Stomach (tissue), 19 donors: ENCODE measurements at places on chromosomes 11 and 22. TPM values are rescaled to one million over a fixed set of nuclear protein-coding genes. Genes with fewer than 3 reads are reported as not detected.

The IFITM10 gene
- not detected for total RNA-seq

The CSNK2A3 gene
- 0.73 TPM for total RNA-seq

The GATD1 gene
- total RNA-seq: 13.4 TPM

The FJX1 gene
- total RNA-seq: not detected

The FXYD2 gene
- not detected for total RNA-seq

The KCNE3 gene
- 3.6 TPM for total RNA-seq

The KRTAP5-11 gene
- not detected for total RNA-seq

The LIF gene
- total RNA-seq: not detected

DNA sequence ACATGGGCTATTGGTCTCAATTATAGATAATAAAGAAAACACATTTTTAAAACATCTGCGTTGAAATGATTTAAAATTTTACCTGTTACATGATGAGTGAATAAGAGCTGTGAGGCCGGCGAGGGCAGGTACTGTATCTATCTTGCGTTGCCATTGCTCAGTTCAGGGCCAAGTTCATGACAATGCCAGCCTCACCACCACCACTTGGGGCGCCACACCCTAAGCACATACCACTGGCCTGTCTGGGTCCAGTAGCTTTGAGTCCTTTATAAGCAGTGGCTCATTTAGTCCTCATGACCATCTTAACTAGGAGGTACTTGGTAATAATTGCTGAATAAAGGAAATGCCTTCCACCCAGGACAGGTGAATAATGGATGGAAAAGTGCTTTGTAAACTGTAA, 14.5 kb upstream of the MB start:
- no peak overlapping the region for H3K27ac ChIP-seq
- peak; percentile 69 for DNase-seq
- H3K4me1 ChIP-seq: peaks cover 14% of the 10 kb centered on the region
- no peaks in the 10 kb centered on the region for H3K27me3 ChIP-seq
- no peak overlapping the region for H3K4me3 ChIP-seq

DNA sequence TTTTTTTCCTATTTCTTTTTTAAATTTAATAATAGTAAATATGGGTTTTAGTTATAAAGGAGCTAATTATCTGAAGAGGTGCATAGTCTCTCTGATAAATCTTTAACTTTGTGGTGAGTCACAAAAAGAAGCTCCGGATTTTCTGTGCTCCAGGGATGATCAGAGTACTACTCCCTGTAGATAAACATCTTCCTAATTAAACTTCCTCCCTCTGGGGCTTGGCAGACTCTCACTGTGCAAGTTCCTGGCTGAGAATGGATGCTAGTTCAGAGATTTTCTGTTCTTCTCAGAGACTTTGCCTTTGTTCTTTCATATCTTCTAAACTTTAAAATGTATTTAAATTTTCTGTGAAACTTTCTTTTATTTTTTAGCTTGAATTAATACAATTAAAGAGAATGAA, at the start of gene OR10G7:
OR10G7 (minus strand) TSS at position 72 of the 400 bp plus-strand sequence. CDS start 2,324 bp downstream, outside the sequence.
- no peaks in the 10 kb centered on the region for H3K4me1 ChIP-seq
- H3K27me3 ChIP-seq: no peaks in the 10 kb centered on the region
- no peaks in the 10 kb centered on the region for H3K36me3 ChIP-seq
- no peak within 1 kb of the TSS for H3K27ac ChIP-seq
- H3K4me3 ChIP-seq: no peak within 1 kb of the TSS

GRCh38 chr11:7524462-7525235, 10.8 kb downstream of the PPFIBP2 start:
- H3K4me1 ChIP-seq: peaks cover 21% of the 10 kb centered on the region
- H3K4me3 ChIP-seq: no peak overlapping the region
- no peak overlapping the region for H3K27ac ChIP-seq
- no peak for DNase-seq

GRCh38 chr22:19090183-19090582, 32.0 kb downstream of the DGCR2 start:
- DNase-seq: no peak
- peaks cover 7% of the 10 kb centered on the region for H3K4me1 ChIP-seq
- no peak overlapping the region for H3K4me3 ChIP-seq
- peaks cover 12% of the 10 kb centered on the region for H3K36me3 ChIP-seq

DNA sequence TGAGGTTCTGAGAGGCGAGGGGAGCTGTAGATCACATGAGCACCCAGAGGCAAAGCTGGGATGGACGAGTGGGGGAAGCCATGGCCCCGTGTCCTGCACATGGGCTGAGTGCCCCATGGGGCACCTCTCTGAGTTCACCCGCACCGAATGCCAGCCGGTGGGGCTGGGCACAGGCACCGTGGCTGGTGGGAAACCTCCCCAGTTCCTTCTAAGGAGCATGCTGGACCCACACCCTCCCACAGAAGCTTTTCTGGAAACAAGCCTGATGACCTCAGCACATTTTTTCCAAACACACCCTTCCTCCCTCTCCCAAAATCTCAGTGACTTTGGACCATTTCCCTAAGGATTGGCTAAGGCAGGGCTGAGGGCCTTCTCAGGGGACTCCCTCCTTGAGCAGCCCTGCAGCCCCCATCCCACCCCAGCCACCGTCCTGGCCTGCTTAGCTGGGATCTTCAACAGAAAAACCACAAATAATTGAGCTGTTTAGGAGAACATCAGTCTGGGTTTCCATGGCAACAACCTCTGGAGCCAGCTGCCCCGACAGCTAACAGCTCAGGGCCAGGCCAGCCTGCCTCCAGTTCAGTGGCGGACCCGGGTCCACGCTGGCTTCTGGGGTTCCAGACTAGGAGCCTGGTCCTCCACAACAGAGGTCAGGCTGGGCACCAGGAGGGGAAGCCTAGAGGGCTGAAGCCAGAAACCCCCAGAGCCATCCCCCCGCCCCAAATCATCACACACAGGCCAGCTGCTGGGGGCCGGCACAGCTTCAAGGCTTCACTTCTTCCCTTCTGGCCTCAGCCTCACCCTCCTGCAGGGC, 18.1 kb upstream of the LINC01488 start:
- no peak overlapping the region for H3K27ac ChIP-seq
- H3K36me3 ChIP-seq: no peaks in the 10 kb centered on the region
- H3K27me3 ChIP-seq: no peaks in the 10 kb centered on the region
- peaks cover 25% of the 10 kb centered on the region for H3K4me1 ChIP-seq
- no peak overlapping the region for H3K4me3 ChIP-seq

GRCh38 chr11:23995891-23996290, 501.0 kb upstream of the LUZP2 start:
- H3K4me3 ChIP-seq: no peak overlapping the region
- H3K27me3 ChIP-seq: no peaks in the 10 kb centered on the region
- peak; percentile 42 for DNase-seq
- H3K4me1 ChIP-seq: no peaks in the 10 kb centered on the region

DNA sequence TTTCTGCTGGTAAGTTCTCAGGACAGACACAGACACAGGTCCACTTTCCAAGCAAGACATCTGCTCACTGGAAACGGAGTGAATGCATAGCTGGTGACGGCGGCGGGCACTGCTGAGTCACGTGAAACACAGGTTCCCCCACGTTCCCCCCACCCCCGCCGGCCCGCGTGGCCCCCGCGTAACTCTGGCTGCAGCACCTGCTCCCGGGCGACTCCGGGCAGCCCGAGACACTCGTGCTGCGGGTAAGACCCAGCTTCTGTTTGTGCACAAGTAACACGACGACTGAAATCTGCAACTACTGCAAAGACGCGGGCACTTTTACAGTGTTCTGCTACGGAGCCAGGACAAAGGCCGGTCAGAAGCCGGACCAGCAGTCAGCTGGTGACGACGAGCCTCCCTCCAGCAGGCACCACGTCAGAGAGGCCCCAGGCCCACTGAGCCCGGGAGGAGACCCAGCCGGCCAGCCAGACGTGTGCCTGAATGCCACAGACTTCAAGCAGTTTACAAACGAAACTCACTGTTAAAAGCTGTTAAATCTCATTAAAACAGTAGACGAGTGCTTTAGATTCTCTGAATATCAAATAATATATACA, 12.9 kb upstream of the ARFGAP3 start:
- H3K4me3 ChIP-seq: no peak overlapping the region
- peaks cover 62% of the 10 kb centered on the region for H3K36me3 ChIP-seq
- no peak overlapping the region for H3K27ac ChIP-seq
- H3K27me3 ChIP-seq: no peaks in the 10 kb centered on the region

DNA sequence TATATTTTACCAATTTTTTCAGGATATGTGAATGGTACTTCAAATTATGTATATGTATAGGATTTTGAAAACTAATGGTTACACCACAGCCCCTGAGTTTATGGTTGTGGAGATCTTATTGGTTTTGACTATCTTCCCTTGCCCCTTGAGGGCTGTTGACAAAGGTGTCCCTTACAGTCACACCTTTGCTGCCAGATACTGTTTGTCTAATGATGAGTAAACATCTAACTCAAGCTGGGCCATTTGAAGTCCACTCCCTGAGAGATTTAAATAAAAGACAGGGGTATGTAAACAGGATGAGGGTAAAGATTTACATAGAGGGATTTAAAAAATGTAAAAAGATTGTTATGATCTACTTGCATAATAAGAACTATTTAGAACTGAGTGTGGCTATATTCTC, 38.9 kb upstream of the LUZP2 start:
- H3K27me3 ChIP-seq: no peaks in the 10 kb centered on the region
- H3K4me3 ChIP-seq: no peak overlapping the region
- H3K36me3 ChIP-seq: no peaks in the 10 kb centered on the region

DNA sequence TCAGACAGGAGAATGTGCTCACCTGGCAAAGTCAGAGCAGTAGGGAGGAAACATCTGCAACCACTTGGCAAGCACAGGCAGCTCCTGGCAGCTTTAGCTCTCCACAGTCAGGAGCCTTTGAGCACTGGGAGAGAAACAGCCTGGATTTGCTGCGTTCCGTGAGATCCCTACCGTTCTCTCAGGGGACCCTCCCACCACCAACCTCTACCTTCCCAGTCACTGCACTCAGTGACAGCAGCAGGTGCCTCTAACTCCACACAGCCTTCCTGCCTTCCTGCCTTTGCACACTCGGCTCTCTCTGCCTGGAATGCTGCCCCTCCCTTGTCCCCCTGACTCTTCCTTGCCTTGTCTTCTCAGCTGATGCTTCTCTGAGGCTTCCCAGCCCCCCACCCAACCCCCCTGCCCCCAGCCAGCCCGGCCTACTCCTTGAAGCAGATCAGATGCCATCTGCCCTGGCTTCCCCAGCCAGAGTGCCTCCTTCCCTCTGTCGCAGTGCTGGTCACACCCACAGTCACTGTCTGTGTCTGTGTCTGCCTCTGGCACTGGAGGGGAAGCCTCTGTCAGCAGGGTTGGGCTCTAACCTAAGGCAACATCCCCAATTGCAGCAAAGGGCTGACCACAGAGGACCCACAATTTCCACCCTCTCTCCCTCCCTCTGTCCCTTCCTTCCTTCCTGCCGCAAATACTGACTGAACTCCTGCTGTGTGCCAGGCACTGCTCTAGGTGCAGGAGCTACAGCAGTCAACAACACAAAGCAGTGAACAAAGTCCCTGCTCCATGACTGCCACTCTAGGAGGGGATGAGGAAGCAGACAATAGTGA, 14.9 kb upstream of the TSKU start:
- no peak overlapping the region for H3K4me3 ChIP-seq
- H3K4me1 ChIP-seq: peaks cover 58% of the 10 kb centered on the region
- peak; percentile 67 for DNase-seq
- H3K36me3 ChIP-seq: no peaks in the 10 kb centered on the region
- peak overlapping the region; percentile 66 for H3K27ac ChIP-seq

DNA sequence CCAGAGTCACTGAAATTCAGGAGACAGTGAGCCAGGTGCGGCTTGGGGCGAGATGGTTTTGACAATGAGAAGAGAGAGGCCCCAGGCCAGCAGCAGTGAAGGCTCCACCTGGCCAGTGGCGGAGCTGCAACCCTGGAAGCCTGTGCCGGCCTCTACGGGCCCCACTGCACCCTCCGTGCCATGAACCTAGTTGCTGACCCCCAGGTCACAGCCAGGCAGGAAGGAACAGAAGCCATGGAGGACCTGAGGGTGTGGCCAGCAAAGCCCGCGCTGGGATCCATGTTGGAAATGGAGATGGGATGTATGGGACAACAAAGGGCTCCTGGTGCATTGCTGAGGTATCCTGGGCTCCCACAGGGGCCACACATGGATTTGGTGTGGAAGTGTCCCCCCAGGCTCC, 1528.5 kb downstream of the BRD1 start:
- H3K27me3 ChIP-seq: peaks cover 18% of the 10 kb centered on the region
- H3K27ac ChIP-seq: no peak overlapping the region
- H3K4me3 ChIP-seq: no peak overlapping the region
- no peaks in the 10 kb centered on the region for H3K4me1 ChIP-seq

DNA sequence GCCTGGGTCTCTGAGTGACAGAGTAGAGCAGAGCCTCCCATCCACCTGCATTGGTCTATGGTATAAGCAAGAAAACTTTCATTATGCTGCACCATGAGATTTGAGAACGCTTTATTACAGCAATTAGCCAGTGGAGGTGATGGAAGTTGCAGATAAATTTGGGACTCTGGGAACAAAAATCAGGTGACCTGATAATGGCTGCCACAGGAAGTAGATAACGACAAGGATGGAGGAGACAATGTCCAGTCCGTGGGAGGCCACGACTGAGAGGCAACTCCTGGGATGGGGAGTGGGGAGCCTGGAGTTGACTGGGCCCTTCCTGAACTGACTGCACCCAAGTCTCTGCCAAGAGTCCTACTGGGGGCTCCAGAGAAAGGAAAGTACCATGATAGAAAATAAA, 4.7 kb downstream of the MRGPRD start:
- no peaks in the 10 kb centered on the region for H3K27me3 ChIP-seq
- H3K36me3 ChIP-seq: no peaks in the 10 kb centered on the region
- H3K27ac ChIP-seq: no peak overlapping the region
- H3K4me1 ChIP-seq: no peaks in the 10 kb centered on the region
- H3K4me3 ChIP-seq: no peak overlapping the region
- no peak for DNase-seq

DNA sequence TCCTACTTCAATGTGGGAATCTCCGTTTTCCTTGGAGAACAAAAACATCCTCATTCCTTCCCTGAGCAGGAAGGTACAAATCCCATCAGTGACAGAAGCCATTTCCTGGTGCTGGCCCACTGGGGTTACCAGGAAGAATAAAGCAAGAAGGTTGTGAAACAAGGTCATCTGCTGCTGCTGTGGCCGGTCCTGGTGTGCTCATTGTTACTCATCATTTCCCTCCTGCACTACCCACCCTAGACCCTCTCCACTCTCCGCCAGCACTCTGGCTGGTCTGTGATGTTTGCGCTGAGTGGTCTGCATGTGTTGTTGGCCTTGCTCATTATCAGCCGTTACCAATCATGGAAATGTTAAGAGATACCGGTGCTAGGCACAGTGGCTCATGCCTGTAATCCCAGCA, 37.0 kb downstream of the OSBP2 start:
- no peak for DNase-seq
- H3K27me3 ChIP-seq: no peaks in the 10 kb centered on the region
- no peak overlapping the region for H3K4me3 ChIP-seq

- H3K27ac ChIP-seq: no peak overlapping the region
- no peaks in the 10 kb centered on the region for H3K27me3 ChIP-seq
- DNase-seq: no peak
- no peak overlapping the region for H3K4me3 ChIP-seq
- no peaks in the 10 kb centered on the region for H3K36me3 ChIP-seq
- no peaks in the 10 kb centered on the region for H3K4me1 ChIP-seq
These were observed 43.1 kb downstream of the ARL14EP start for GRCh38 chr11:30365793-30366517.

- H3K36me3 ChIP-seq: no peaks in the 10 kb centered on the region
- no peaks in the 10 kb centered on the region for H3K27me3 ChIP-seq
- no peak overlapping the region for H3K27ac ChIP-seq
- no peaks in the 10 kb centered on the region for H3K4me1 ChIP-seq
These were observed 456.2 kb downstream of the TBC1D22A start for GRCh38 chr22:47218671-47219070.

GRCh38 chr22:24424001-24424900, 3.1 kb upstream of the ADORA2A start:
- H3K27me3 ChIP-seq: peaks cover 35% of the 10 kb centered on the region
- no peak for DNase-seq
- H3K4me3 ChIP-seq: peak overlapping the region; percentile 73
- H3K36me3 ChIP-seq: no peaks in the 10 kb centered on the region
